DND-41 (cell line): ENCODE measurements at places on chromosomes 7 and 10.

DNA sequence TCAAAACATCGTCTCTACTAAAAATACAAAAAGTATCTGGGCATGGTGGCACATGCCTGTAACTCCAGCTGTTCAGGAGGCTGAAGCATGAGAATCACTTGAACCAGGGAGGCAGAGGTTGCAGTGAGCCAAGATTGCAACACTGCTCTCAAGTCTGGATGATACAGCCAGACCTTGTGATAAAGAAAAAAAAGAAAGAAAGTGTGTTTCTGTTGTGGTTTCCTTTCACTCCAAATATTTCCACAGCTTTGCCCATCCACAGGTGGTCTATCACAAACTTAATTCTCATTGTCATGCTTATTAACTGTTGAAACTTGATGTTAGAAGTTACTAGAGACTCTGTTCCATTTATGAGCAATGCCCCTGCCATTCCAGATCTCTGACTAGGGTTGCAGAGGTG lies 316.0 kb upstream of the SEMA3C start:
- no peak for DNase-seq
- no peaks in the 10 kb centered on the region for H3K4me1 ChIP-seq
- H3K27me3 ChIP-seq = no peaks in the 10 kb centered on the region
- H3K4me3 ChIP-seq = no peak overlapping the region
- H3K36me3 ChIP-seq = no peaks in the 10 kb centered on the region
- no peak overlapping the region for H3K27ac ChIP-seq

GRCh38 chr7:157897681-157898080 lies 560.9 kb downstream of the DNAJB6 start:
- DNase-seq = no peak
- H3K27ac ChIP-seq = no peak overlapping the region
- H3K4me3 ChIP-seq = no peak overlapping the region
- no peaks in the 10 kb centered on the region for H3K27me3 ChIP-seq
- no peaks in the 10 kb centered on the region for H3K36me3 ChIP-seq

GRCh38 chr10:13001041-13001886 lies at the start of gene CCDC3:
Gene CCDC3 (minus strand): TSS chr10:13001713. CDS start chr10:13001570, 143 bp downstream.
- no peaks in the 10 kb centered on the region for H3K4me1 ChIP-seq
- no peaks in the 10 kb centered on the region for H3K36me3 ChIP-seq
- no peak for DNase-seq

DNA sequence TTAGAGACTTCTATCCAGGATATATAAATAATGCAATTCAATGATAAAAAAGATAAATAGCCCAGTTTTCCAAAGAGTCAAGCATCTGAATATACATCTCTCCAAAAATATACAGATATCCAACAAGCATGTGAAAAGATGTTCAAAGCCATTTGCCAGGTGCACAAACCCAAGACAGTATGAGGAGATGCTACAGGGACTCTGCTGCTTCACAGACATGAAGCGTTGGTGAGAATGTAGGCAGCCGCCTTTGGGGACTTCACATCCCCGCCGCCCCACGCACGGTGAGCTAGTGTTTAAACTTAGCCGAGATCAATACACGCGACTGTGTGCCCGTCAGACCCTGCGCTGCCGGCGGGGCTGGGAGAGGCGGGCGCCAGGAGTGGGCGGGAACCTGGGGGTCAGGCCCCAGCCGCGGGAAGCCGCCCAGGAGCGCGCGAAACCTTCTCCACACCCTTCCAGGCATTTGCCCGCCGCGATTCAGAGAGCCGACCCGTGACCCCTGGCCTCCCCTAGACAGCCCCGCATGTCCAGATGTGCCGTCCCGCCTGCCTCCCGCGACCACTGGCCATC lies 927 bp upstream of the ALOX5 start:
- no peaks in the 10 kb centered on the region for H3K27me3 ChIP-seq
- no peaks in the 10 kb centered on the region for H3K4me1 ChIP-seq
- H3K27ac ChIP-seq = no peak overlapping the region
- no peak overlapping the region for H3K4me3 ChIP-seq
- no peak for DNase-seq
- no peaks in the 10 kb centered on the region for H3K36me3 ChIP-seq

DNA sequence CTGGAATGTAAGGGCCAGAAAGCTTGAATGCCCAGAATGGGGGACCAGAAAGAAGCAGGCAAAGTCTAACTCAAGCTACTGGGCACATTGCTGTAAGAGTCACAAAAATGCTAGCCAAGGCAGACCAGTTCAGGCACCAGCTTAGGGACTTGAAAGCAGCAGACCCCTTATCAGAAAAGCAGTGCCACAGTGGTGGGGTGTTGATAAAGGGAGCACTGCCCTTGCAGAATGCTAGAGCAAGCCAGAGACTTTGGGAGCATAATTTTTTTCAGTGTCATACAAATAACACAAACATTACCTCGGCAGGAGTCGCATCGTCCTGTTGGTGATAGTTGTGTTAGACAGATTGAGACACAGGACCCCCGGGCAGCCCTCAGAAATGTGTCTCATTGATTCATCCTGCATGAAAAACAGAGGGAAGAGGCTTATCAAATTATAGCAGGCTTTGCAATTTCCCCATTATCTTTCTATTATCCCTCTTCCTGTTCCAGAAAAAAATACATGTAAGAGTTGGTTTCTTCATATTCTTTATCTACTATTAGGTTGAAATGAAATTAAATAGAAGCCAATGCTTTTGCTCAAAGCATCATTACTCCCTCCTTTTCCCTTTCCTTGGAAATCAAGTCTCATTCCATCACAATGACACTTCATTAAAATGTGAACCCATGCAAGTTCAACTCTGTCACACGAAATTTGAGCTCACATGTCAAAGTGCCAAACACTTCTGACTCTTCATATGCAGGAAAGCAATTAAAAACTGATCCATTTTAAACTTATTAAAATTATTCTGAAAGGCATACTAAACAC lies 13.4 kb downstream of the LRRC17 start:
- H3K36me3 ChIP-seq = no peaks in the 10 kb centered on the region
- H3K27me3 ChIP-seq = no peaks in the 10 kb centered on the region
- H3K27ac ChIP-seq = no peak overlapping the region
- no peaks in the 10 kb centered on the region for H3K4me1 ChIP-seq
- H3K4me3 ChIP-seq = no peak overlapping the region
- no peak for DNase-seq

GRCh38 chr10:111875725-111876124 lies 307.8 kb downstream of the GPAM start:
- no peak overlapping the region for H3K4me3 ChIP-seq
- H3K36me3 ChIP-seq = no peaks in the 10 kb centered on the region
- H3K27ac ChIP-seq = no peak overlapping the region
